Cortex of kidney (tissue), 1 donor: ENCODE measurements at places on chromosomes 2 and 18.

GRCh38 chr2:141317986-141318385, 812.8 kb downstream of the LRP1B start:
- DNase-seq = no peak

DNA sequence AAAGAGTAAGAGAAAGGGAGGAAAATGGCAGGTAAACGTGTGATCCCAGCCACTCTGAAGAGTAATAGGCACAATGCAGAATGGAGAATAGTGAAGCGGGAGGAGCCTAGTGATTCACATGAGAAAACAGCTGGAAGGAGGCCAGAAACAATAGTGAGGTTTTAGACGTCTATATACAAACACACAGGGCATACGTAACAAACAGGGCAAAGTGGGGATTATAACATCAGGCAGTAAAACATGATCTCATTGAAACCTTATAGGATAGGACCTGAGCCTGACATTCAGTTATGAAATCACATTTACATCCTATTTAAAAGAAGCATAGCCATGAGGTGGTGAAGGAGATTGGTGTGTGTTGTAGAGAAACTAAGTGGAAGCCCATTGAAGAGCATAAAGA, 33.0 kb upstream of the GATA6 start:
- no peak for DNase-seq

GRCh38 chr2:69768235-69768634, 26.3 kb downstream of the ANXA4 start:
- DNase-seq = no peak

DNA sequence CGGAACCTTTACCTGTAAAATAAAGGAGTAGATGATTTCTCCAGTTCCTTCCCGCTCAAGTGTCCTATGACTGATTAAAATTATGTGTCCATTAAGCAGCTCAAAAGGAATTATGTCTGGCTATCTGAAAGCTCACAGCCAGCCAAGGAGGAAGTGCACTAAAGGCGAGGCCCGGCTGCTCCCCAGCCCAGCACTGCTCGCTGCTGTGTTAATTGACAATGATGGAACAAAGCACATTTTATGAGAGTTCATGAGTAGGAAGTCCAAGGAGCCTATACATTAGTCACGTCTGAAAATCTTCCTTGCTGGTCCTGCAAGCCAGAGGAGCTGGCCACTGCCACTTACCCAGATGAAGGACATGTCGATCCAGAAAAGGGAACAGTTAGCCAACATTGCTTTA, 14.3 kb downstream of the TTC32 start:
- no peak for DNase-seq

DNA sequence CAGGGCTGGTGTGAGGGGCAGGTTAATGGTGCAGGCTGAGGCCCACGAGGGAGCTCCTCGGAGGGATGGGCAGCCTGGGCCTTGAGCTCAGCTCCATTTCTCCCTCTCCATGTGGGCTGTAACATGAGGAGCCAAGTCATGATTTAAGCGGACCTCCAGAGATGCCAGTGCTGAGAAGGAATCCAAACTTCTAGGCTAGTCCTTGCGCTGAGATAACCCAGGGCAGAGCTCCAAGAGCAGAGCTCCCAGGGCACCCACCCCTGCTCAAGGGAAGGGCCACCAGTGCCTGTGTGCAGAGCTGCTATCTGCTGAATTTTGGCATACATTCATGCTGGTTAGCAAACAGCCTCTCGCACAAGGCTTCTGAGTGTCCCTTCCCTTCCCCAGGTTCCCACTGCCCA, 95.1 kb downstream of the MRO start:
- DNase-seq = no peak

GRCh38 chr18:3902676-3903075, 452.7 kb downstream of the TGIF1 start:
- DNase-seq = no peak

DNA sequence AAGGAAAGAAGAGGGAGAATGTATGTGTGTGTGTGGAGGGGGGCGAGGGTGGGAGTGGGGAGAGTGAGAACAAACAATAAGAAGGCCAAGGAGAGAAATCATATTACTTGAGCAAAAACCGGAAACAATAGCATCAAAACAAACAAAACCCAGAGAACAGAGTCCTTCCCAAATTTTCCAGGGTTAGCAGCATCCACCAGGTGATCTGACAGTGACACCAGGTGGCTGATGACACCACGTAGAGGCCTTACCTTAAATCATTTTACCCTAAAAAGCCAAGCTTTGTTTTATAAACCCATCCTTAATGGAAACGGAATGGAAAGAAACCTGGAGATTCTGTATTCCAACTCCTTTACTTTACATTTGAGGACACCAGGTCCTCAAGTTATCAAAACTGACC, 42.9 kb downstream of the CDCA7 start:
- DNase-seq = no peak

- DNase-seq = no peak
Measured at GRCh38 chr2:234288974-234289455, 207.9 kb downstream of the ARL4C start.

DNA sequence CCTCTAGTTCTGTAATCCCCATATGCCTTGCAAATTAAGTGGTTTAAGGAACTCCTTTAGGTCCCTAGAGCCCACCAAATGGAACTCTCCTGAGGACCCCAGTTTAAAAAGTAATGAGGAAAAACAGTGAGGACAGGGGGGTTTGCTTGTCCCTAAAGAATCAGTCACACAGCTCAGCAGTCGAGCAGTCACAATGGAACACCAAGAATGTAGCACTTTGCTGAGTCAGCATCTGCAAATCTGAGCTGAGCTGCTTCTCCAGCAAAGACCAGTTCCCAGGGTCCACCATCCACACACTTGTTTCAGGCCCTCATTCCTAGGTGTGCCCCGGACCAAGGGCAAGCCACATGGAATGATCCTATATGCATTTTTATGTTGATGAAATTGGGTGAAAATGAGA, 46.2 kb upstream of the NEDD4L start:
- no peak for DNase-seq

DNA sequence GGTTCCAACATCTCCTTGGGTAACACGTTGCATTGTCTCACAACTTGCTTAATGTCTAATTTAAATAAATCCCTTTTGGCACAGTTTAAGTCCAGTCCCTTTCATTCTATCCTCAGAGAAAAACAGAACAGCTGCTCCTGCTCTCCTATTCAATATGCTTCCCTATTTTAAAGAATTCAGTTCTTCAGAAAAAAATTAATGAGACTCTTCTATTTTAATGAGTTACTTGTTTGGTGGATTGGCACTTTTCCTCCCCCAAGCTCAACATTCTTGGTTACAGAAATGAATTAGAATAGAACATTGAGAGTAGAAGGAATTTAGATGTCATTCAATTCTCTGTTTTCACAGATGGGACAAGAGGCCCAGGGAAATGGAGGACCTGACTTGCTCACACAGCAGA, 116.9 kb upstream of the ATP8B1 start:
- no peak for DNase-seq

DNA sequence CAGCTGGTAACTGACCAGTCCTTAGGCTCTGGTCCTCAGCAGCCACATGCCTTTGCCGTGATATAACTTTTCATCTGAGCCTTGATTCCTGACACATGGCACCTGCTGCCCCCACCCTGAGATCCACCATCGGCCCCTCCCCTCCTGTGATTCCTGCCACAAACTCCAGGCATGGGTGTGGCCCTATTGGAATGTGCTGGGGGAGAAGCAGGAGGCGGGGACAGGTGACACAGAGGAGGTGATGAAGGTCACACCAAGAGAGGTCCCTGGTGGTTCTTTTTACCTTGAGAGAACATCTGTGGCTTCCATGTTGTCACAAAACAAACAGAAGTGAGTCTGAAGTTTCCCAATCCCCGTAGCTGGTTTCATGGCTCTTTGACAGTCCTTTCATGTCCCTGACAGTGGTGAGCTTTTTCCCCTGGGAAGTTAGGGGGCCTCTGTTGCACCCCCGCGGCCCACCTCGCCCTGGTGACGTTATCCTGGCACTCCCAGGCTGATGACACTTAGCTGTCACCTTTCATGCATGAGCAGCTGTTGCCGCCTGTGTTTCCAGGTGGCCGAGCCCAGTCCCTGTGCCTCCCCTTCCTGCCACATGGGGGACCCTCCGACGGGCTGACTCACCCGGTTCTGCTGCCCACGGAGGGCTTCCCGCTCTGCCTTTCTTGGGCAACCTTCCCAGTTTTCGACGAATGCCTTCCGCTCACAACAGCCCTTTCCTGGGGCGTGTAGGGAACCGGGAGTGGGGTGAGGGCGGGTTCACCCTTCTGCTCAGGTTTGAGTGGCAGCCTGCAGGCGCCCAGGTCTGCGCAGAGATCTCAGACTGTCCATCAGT, 66.3 kb upstream of the GLI2 start:
- no peak for DNase-seq

GRCh38 chr2:37617119-37617892, 54.1 kb downstream of the CDC42EP3 start:
- no peak for DNase-seq

- DNase-seq = no peak
Measured at GRCh38 chr2:215355801-215356200, 43.9 kb downstream of the ATIC start.

- no peak for DNase-seq
Measured at GRCh38 chr2:55000341-55000740, 49.9 kb downstream of the RTN4 start.

DNA sequence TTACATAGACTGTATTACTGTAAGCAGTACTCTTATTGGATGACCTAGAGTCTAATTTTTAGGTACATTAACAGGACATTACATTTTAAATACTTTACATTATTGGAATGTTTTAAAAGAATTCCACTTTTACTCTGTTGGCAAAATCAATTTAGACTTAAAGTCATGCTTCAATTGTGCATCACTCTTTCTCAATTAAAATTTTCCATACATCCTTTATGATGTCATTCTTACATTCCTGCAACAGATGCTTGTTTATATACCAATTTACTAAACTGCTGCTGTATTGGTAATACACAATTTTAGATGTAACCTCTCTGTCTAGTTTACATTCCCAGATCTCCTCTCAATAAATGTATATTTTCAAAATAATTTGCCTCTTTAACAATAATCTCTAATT, 440.1 kb downstream of the ZEB2 start:
- no peak for DNase-seq

DNA sequence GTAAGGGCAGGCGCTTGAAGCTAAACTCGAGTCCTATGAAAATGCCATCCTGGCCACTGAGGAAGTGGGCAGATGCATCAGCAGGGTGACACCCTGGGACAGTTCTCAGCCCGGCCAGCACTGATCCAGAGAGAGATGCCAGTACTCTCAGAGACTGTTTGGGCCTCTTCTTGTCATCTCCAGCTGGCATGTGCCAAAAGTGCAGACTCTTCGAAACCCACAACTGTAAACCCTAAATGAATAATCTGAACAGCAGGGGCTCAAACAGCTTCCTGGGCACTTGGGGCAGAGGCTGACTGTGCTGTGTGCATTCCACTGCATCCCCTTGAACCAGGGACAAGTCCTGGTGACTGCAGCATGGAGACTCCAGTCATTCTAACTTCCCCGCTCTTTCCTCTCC, 204.2 kb upstream of the SMAD2 start:
- DNase-seq = no peak

DNA sequence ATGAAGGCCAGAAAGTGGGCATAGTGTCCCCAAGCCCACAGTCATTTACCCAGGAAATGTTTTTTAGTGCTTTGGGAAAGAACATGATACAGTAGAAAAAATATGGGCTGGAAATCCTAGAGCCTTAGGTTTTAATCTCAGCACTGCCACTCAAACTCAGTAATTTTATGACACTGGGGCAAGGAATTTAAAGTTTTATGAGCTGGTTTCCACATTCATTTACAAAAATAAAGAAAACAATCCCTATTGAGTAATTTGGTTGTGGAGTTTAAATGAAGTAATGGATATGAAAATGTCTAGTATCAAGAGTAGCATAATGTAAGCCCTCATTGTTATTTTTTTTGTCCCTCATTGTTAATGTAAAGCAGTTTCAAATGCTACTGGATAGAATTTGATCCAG, 51.5 kb upstream of the FRZB start:
- DNase-seq = no peak
